H1 (cell line): ENCODE measurements at places on chromosomes 6 and 20. TPM values are rescaled to one million over a fixed set of nuclear protein-coding genes. Genes with fewer than 3 reads are reported as not detected.

DNA sequence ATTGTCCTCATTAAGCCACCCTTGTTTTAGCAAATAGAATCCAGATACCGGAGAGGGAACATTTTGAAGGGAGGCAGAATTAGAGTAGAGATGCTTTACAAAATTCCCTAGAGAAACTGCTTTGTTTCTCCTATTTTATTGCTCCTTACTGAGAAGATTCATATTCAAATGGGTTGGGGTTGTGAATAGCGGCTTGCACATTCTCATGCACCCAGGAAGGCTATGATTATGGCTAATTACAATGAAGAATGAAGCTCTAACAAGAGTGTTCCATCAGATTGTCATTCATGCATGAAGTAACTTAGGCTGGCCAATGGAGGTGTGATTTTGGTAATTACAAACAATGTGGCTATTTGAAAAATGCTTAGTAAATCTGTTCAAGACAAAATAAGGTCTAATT lies 129.6 kb downstream of the PACRG start:
- DNase-seq, result no peak

MOXD1 gene
- 1.7 and 3.5 TPM in 2 replicates for polyA plus RNA-seq

DNA sequence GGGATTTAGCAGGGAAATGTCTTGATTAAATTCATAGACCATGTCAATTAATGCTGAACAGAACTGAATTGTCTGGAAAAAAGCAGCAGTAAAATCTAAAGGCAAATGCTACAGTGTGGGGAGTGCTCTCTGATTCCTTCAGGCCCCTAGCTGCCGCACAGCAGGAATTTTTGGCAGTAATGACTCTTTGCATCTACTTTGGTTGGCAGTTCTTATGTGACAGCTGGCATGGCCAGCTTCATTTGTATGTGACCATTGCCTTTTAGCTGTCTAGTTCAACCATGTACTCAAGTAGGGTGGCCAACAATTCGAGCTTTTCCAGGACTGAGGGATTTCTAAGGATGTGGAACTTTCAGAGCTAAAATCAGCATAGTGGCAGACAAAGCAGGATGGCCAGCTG lies 499.1 kb upstream of the MAN1A1 start:
- no peak for DNase-seq

AVP gene
- polyA plus RNA-seq, result 0.18 and 0.42 TPM in 2 replicates

DNA sequence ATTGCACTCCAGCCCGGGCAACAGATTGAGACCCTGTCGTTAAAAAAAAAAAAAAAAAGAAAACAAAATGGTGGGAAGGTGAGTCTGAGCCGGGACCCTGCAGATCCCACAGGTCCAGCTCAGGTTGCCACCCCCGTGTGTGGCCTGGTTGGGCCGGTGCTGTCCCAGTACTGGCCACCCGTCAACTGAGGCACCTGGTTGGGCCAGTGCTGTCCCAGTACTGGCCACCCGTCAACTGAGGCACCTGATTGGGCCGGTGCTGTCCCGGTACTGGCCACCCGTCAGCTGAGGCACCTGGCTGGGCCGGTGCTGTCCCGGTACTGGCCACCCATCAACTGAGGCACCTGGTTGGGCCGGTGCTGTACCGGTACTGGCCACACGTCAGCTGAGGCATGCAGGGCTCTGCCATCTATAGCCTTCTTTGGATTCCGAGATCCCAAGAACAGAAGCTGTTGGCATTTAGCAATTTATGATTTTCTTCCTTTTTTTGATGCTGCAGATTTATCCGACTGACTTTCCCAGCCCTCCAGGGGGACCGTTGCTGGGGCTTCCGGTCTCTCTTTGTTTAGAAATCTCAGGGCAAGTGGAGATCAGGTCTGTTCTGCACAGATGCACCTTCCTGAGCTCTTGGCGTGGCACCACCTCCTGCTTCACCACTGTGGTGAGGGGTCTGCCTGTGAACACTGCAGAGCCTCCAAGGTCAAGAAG lies 113.8 kb downstream of the SYCP2 start:
- DNase-seq, result no peak
